ENCODE measurements at places on chromosomes 4 and X. TPM values are rescaled to one million over a fixed set of nuclear protein-coding genes. Genes with fewer than 3 reads are reported as not detected.

Gene CSAG2
- polyA plus RNA-seq: not detected

Gene SPANXA1
- not detected for polyA plus RNA-seq

Gene COL25A1
- polyA plus RNA-seq: not detected

Gene PRR27
- polyA plus RNA-seq: not detected

Gene CLDN34
- polyA plus RNA-seq: not detected
